BE2C (cell line): ENCODE measurements at places on chromosomes 6 and 20.

- no peak for DNase-seq
Observed at GRCh38 chr20:21302664-21303060, 469 bp upstream of the XRN2 start.

DNA sequence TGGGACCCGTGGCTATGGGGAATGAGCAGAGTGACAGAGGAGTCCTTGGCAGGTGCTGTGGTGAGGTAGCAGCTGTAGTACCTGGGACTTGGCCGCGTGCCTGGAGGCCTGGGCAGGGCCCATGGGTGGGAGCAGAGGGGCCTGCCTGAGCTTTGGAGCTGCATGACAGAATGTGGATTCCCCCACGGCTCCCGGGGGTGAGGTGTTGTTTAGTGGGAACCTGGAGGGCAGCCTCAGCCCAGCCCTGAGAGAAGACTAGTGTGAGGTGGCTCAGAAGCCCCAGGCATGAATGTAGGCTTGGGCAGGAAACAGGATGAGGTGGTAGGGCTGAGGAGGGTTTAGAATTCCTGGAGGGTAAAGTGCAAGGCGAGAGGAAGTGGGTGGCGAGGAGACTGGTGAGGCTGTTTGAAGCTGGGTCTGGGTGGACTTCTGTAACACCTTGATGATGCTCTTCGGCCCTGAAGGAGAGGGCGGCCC is 86.5 kb upstream of the SCP2D1 start:
- DNase-seq = no peak

DNA sequence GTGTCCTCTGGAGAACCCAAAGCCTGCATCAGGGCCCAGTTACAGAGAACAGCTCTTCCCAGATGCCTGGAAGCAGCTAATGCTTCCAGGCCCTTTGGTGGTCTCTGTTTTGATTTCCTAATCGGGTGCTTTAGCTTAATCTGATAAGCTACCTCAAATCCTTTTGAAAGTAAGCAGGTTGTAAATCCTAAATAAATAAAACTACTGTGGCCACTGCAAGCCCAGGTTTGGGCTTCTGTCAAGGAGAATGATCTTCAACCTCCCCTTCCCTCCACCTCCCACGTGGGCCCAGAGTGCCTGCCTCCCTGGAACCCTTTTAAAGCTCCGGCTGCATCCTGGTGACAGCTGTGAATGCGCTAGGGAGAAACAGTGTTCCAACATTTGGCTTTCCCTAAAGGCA is 25.2 kb upstream of the FYN start:
- no peak for DNase-seq

- DNase-seq = no peak
Observed at GRCh38 chr6:131208787-131209186, 73.5 kb downstream of the AKAP7 start.

DNA sequence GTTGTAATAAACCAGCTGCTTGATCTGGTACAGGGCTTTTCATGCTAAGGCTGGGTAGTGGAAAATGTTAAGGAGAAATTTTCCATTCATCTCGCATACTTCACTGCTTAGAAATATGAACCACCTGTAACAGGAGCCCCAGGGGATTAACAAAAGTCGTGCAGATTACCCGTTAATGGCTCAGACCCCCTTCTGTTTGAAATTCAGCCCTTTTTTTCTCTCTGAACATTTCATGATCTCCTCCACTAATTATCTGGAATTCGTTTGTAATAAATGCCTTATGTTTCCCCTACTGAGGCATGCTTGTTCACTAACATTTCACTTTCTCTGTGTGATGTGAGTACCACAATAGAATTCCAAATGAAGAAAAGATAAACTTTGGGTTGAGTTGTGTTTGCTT is 336.4 kb upstream of the HSF2 start:
- no peak for DNase-seq

- no peak for DNase-seq
Observed at GRCh38 chr6:159390381-159390780, 221.2 kb downstream of the FNDC1 start.

DNA sequence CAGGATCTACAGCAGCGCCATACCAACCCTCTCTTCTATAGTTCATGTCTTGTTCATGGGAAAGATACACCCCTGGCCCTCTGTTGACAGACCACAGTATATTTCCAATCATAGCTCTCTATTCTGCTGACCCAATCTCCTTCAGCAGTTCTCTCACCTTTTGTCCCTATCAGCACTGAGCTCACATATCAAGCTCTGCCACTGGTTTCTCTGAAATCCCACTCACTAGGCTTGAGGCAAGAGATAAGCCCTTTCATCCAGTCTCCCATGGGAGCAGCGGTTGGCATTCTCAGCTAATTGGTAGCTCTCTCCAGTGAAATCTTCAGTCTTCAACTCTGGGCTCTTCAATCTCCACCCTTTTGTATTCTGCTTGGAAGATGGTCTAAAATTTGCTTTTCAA is 313.4 kb downstream of the GJA1 start:
- DNase-seq = no peak

DNA sequence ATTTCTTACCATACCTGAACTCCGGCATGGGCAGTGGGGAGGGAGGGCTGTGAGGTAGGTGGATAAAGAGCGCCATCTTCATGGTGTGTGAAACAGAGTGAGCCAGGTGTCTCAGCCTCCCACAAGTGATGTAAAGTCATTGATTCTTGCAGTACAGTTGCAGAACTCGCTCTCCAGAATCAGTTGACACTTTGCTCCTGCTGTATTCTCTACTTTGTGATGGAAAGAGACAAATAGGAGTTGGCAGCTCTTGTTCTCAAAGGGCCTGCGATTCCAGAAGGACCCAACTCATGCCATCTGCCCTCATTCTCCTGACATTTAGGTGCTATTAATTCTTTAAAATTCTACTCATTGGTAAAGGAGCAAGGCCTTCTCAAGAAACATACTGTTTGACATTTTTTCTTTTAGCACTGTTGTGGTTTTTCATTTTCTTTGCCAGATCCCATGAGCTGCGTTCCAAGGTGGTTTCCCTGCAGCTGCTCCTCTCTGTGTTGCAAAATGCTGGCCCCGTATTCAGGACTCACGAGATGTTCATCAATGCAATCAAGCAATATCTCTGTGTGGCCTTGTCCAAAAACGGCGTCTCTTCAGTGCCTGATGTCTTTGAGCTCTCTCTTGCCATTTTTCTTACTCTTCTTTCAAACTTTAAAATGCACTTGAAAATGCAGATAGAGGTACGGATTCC is 49.3 kb downstream of the ARFGEF2 start:
- DNase-seq = no peak

GRCh38 chr20:19327401-19327800 is 115.0 kb downstream of the SLC24A3 start:
- no peak for DNase-seq

DNA sequence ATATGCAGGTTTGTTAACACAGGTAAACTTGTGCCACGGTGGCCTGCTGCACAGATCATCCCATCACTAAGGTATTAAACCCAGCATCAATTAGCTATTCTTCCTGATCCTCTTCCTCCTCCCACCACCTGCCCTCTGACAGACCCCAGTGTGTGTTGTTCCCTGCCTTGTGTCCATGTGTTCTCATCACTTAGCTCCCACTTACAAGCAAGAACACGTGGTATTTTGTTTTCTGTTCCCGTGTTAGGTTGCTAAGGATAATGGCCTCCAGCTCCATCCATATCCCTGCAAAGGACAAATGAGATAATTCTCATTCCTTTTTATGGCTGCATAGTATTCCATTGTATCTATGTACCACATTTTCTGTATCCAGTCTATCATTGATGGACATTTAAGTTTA is 294.0 kb downstream of the PKHD1 start:
- no peak for DNase-seq

GRCh38 chr6:105838171-105838570 is 248.0 kb upstream of the PRDM1 start:
- DNase-seq = no peak

- DNase-seq = no peak
Observed at GRCh38 chr6:141056945-141057625, 1075.6 kb upstream of the GJE1 start.

DNA sequence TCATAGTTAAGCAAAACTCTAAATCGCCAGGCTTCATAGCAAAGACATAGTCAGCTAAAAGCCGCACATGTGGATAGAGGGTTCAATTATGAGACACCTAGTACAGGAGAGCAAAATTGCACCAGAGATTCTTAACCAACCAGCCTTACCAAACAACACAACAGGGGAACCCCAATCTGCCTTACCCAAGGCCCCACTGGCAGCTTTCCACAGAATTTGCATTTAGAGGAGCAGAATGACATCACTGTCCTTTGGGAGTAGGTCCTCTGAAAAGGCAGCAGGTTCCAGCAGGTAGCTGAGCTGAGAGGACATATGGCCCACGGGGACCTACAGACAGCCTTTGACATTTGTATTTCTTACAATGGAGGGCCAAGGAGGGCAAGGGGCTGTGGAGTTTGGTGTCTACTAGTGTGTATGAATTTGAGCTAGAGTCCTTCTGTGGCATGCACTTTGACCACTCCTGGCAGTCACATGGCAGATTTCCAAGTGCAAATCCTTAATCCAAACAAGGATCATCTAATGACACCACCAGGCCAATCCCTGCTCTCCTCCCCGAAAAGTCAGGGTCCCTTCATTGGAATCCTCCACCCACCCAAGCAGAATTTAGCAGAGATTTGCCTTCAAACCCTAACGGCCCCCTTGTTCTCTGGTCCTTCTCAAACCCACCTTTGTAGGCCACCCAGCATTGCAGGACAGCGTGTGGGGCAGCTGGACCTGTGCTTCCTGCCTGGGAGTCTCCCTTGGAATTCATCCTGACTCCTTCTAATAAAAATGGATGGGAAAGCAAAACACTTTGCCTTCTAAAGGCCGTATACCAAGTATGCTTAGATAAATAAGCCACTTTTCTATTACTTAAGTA is 171.2 kb upstream of the SUPT3H start:
- no peak for DNase-seq

DNA sequence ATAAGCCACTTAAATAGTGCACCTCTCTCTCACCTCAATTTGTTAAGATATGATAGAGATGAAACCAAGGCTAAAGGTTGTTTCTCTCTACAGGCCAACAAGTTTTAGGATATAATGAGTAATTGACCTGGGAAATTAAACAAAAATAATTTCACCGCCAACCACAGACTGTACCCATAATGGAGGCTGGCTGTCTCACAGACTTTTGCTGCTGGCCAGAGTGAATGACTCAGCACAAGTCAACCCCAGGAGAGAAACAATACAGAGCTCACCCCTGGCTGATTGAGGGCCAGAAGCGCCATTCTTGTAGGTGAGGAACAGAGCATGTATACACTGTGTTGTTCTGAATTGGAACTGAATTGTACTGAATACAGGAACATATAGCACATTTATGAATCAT is 99.9 kb downstream of the CAP2 start:
- DNase-seq = no peak

DNA sequence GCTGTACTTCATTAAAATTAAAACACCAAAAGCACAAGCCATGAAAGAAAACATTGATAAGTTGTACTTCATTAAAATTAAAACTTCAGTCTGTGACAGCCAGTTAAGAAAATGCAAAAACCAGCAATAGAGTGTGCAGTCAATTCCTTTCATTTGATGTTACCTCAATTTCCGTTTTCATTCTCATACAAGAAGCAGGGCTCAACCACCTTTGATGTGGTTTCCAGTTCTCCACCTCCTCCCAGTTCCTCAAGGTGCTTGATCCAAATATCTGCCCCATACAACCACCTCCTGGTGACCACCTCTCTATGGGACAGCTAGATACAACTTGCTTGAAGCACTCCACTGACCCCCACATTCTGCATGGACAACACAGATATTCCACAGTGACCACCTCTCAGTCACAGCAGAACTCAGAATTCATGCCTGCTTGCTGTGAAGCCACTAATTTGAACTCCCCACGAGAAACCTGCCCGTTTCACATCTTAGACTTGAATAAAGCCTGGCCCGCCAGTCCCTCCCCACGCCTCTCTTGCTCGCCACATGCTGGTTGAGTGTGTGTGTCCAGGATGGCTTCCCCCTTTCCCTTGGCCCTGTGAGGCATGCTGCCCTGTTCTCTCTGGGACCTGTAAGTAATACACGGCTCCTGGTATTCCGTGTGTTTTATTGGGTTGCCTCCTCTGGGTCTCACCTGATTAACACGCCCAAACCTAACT is 66.1 kb downstream of the FAM50B start:
- DNase-seq = no peak

DNA sequence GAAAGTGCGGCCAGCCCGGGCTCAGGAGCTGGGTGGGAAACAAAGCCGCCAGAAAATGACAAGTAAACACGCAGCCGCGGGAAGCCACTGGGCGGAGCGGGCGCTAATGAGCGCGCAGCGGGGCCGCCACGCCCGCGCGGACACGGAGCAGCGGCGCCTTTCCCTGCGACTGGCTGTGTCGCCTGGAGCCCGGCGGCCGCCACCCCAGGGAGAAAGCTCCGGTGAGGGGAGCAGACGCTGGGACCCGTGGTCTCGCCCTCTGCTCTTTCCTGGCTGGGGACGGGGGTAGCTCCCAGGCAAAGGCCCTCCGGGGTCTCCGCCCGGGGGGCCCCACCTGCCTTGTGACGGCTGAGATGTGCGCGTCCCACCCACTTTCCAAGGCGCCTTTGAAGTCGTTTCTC is 54.9 kb downstream of the PRR18 start:
- DNase-seq = peak; percentile 35

DNA sequence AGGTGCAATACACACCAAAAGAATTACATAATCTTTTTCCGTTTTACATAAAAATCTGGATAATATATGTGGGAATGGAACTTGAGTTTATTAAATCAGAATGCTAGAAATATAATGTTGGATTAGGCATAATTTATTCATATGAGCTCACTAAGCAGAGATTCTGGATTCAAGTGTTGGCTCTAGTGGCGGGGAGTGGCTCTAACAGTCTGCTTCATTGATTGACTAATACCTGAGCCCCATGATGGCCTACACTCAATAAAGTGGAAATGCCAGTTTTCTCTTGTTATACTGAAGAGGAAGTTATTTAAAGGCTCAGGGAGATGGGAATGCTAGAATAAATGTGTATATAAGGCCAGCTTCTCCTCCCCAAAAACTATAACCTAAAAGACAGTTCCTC is 285.5 kb upstream of the MOCS1 start:
- DNase-seq = no peak

DNA sequence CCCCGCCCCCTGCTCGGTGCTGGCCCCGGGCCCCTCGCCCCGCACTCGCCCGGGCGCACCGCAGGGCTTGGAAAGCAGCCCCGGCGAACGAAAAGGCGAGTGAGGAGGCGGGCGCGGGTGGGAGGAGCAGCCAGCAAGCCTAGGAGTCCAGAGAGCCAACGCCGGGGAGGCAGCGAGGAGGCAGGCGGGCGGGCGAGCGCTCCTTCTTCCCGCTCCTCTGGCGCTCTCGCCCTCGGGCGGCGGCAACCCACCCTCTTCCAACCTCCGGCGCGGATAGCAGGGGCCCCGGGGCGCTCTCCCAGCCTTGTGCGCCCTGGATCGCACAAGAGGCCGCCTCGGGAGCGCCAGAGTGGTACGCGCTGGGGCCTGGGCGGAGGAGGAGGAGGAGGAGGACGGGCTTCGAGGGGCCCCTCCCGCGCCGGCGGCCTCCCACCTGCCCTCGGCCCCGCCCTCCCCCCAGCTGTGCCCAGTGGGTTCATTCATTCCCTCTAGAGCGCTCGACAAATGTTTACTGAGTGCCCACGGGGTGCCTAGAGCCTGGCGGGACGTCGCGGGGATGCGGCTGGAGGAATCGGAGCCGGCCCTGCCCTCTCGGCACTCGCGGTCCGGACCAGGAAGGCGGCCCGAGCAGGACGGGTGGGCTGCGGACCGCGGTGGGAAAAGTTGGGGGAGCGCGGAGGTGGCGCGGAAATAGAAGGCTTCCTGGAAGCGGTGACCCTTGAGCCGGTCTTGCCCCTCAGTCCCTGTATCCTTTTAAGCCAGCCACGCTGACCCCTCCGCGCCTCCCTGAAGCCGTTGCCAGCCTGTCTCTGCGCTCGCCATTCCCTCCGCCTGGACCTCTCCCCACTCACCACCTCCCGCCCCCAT is at the start of gene BMP7:
Gene BMP7 (minus strand): TSS at position 351 of the 867 bp plus-strand sequence. CDS start 519 bp downstream, outside the sequence.
- peak; percentile 34 for DNase-seq
